Neural progenitor cell (in vitro differentiated cells): ENCODE measurements at places on chromosomes 5 and 9. TPM values are rescaled to one million over a fixed set of nuclear protein-coding genes. Genes with fewer than 3 reads are reported as not detected.

GRCh38 chr5:21765406-21765805, 1087.7 kb downstream of the CDH12 start:
- DNase-seq = no peak

DNA sequence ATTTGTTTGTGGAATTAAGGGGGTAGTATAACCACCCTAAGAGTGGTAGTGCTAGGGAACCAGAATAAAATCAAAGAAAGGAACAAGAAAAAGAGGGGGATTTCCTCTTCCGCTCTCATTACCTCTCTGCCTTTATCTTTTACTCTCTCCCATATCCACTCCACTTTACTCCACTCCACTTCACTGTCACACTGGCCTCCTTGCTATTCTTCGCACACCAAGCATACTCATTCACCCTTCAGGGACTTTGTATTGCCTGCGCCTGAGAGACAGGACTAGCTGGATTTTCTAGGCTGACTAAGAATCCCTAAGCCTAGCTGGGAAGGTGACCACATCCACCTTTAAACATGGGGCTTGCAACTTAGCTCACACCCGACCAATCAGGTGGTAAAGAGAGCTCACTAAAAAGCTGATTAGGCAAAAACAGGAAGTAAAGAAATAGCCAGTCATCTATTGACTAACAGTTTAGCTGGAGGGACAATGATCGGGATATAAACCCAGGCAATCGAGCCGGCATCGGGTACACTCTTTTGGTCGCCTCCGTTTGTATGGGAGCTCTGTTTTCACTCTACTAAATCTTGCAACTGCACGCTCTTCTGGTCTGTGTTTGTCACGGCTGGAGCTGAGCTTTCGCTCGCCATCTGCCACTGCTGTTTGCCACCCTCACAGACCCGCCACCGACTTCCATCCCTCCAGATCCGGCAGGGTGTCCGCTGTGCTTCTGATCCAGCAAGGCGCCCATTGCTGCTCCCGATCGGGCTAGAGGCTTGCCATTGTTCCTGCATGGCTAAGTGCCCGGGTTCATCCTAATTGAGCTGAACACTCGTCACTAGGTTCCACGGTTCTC, 121.8 kb downstream of the FAM170A start:
- no peak for DNase-seq

GRXCR2 gene
- not detected in 2 replicates for total RNA-seq

DNA sequence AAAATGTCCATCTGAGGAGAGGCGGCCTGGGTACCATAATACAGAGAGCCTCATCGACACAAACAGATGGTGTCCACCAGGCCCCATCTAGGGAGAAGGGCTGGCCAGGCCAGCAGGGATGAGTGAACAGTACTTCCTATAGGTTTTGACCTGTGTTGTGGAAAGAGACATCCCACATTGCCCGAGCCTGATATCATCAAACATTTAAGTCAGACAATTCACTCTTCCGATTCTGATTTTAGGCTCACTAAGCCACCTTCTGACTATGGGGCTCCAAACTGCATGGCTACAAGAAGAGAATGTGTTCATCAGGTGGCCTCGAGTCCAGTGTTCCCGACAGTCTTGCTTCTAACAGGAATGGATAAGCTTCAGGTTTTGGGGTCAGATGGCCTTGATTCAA, 38.9 kb downstream of the SLC22A5 start:
- no peak for DNase-seq

DNA sequence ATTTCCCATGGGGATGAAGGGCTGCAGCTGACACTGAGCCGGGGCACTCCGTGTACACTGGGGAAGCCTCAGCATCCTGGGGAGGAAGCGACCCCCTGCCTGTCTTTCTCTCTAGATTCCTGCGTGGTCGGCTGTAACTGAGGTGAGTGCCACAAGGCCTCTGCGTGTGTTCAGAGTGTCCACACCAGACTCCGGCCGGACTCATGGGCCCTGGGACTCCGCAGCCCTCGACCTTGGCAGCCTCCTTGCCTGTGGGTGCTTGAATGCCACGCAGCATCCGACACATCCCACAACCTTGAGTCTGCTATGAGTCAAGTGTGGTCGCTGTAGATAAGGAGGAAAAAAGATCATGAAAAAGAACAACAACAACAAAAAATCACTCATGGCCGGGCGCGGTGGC, 23.4 kb downstream of the PAEP start:
- no peak for DNase-seq

DNA sequence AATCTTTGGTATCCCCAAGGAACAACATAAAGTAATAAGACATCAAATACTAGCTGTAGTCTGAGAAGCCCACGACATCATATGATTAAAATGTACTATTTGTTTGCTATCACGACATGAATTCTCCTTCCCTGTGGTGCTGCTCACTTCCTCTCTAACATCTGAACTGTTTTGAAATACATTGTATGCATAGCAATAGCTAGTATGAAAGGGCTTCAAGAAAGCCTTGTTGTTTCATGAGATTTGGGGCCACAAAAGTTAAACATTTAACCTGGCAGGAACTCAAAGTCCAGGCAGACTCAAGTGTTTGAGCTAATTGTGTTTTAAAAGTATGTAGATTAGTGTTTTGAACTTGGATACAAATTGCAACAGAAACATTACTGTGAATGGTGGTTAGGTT, 237.4 kb upstream of the PTGER4 start:
- DNase-seq = no peak

DNA sequence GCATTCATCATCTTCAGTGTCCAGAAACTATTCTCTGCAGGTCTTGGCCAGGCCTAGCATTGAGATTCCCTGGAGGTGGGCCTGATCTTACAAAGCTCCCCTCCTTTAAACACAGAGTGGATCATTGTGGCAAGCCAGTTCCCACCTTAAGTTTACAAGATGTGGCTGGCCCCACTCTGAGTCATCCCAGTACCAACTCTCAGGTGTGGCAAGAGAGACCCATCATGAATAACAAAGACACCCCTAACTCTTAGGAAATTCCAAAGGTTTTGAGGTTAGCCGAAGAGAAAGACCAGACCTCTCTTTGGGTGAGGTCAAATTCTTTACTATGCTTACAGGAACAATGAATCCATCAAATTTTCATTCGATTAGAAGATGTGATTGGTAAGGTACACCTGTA, 78.2 kb downstream of the RFK start:
- DNase-seq = no peak

GRCh38 chr5:111129938-111130337, 37.8 kb downstream of the WDR36 start:
- no peak for DNase-seq
